K562 (cell line): ENCODE measurements at places on chromosomes 16 and 17.

GRCh38 chr16:1592446-1592845 is 19.4 kb downstream of the IFT140 start:
- no peak for DNase-seq

GRCh38 chr16:87840271-87840978 is 28.9 kb downstream of the SLC7A5 start:
- DNase-seq, result no peak

- DNase-seq, result no peak
Observed at GRCh38 chr17:17848311-17849082, 11.7 kb upstream of the SREBF1 start.

GRCh38 chr17:49624896-49625295 is 49.2 kb downstream of the NXPH3 start:
- no peak for DNase-seq

DNA sequence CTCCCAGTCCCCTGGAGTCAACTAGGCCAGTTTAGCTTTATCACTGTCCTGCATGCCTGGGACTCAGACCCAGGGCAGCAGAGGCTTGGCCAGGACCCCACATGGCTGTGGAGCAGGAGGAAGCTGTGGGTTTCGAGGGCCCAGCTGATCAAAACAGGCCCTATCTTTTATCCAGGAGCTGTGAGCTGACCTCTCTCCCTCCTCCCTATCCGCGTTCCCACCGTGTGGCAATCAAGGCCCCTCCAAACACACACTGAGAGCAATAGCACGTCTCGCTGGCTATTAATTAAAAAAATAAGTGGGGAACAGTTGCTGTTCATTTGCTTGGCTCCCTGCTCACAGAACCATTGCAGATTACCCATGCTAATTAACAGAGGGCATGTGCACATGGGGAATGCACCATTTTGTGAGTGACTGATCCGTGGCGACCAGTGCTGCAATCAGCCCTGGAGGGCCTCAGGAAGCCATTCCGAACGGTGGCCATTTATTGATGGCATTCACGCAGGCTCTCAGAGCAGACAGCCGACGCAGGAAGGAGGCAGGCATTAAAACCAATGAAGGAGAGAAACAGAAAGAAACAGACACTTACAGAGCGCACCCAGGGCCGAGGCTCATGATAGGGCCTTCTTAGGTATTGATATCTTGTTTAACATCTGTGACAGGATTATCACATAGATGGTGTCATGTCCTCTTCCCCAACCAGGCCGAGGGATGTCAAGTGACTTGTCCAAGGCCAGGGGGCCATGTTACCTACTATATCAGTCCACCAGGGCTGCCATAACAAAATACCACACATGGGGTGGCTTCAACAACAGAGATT is 157.1 kb downstream of the KATNIP start:
- DNase-seq, result no peak

DNA sequence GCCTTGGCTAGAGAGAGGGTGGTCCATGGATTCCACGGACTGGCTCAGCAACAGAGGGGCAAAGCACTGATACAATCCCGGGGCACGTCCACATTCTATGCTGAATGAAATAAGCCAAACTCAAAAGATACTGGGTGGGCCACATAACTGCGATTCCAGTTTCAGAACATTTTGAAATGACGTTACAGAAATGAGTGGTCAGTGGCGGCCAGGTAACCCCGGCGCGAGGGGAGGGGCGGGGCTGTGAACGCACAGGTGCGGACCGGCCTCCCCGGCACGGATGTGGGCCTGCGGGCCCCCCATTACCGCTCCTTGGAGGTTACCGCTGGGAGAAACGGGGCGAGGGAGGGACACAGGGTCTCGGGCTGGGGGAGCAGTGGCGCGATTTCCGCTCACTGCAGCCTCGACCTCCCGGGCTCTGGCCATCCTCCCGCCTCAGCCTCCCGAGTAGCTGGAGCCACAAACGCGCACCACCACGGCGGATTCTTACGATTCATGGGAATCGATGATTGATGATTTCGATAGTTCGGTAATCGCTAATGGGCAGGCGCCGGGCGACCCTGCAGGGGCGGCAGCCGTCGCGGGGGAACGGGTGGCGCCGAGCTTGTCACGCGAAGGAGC is 559 bp downstream of the MVD start:
- DNase-seq, result peak; percentile 54

- DNase-seq, result no peak
Observed at GRCh38 chr16:1366060-1366711, 14.5 kb downstream of the GNPTG start.

DNA sequence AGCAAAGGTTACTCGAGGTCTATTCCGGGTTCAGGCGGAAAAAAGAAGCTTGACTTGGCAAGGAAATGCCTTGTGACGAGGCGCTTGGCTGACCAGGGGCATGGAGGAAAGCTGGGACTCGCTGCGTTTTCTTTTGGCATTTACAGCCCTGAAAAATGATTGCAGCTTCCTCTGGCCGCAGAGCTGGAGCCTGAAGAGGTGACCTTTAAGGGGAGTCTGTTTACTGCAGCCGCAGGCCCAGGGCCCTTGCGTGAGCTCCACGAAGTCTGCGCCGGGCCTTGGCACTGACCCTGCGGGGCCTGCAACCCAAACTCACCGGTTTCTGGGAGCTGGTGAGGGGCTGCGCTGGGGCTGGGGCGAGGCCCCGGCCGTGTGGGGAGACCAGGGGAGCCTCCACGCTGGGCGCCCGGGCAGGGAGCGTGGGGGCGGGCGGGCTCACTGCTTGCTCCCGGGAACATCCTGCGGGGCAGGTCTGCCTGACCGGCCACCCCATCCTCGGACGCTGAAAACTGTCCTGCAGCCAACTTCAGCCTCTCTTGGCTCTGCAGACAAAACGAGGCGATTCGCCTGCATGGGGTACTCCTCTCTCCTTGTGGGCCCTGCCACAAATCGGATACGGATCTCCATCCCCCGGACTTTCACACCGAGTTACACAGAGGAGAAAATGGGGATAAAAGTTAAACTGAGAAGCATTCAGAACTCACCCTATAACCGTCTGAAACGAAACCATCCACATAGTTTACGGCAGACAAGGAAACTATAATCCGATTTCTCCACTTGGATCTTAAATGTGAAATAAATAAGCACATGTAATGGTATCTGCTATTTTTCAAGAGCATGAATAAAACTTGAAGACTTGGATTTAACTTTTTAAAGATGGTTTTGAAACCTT is 206.3 kb upstream of the FOXF1 start:
- DNase-seq, result no peak

- no peak for DNase-seq
Observed at GRCh38 chr16:67149276-67150046, 1.3 kb downstream of the B3GNT9 start.

- peak; percentile 73 for DNase-seq
Observed at GRCh38 chr16:22321340-22322001, 24.3 kb downstream of the POLR3E start.

- DNase-seq, result no peak
Observed at GRCh38 chr16:7526736-7527135, 194.1 kb downstream of the RBFOX1 start.

- no peak for DNase-seq
Observed at GRCh38 chr16:49315602-49316001, 34.0 kb upstream of the CBLN1 start.

DNA sequence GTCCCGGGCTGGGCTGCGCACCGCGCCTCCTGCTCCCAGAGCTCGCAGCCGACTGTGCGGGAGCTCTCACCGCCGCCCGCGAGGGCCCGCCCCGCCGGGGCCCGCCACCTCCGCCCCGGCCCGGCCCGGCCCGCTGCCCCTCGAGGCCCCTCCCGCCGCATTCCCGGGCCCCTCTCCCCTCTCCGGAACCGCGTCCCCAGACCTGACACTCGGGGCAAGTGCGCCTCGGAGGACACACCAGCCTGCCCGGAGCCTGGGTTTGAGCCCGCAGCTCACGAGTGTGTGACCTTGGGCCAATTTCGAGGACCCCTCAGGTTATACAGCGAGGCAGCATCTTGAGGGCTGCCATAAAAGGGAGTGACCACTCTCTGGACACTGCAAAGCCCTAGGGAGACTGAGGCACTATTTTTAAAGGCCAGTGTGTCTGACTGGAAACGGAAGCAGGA is 2.0 kb upstream of the GRIN2C start:
- DNase-seq, result peak; percentile 36

GRCh38 chr16:68452176-68452575 is 3.9 kb upstream of the SMPD3 start:
- DNase-seq, result no peak

GRCh38 chr16:74774223-74775139 is at the start of gene FA2H:
TSS of gene FA2H (minus strand) at chr16:74774820. CDS start at chr16:74774755, 65 bp downstream.
- DNase-seq, result peak; percentile 97

DNA sequence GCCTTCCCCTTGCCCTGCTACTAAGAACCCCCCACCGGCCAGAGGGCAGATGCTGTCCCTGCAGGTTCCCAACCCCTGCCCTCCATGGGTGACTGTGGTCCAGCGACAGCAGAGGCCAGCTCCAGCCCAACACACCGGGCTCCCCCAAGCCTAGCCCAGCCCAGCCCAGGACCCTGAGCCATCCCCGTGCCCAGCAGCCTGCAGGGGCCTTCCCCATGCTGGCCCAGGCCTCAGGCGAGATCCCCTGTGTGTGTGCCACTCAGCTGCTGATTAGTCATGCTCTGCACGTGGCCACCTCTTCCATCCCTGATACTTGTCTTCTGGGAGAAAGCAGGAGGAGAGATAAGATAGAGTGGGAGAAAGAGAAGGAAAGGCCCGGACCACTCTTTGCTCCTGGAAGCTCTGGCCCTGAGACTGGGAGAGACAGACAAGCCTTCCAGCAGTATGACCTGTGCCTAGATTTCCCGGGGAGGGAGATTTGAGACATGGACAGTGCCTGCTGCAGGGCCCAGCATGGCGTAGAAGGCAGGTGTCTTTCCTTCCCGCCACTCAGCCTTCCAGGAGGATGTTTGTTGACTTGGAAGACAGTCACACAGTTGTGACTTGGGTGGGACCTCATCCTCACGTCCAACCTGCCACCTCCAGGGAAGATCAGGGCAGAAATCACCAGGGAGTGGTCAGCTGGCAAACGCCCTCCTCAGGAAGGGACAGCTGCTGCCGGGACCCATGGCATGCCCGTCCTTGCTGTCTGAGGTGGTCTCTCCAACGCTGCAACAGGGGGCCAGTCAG is 41.3 kb upstream of the RASD1 start:
- no peak for DNase-seq

DNA sequence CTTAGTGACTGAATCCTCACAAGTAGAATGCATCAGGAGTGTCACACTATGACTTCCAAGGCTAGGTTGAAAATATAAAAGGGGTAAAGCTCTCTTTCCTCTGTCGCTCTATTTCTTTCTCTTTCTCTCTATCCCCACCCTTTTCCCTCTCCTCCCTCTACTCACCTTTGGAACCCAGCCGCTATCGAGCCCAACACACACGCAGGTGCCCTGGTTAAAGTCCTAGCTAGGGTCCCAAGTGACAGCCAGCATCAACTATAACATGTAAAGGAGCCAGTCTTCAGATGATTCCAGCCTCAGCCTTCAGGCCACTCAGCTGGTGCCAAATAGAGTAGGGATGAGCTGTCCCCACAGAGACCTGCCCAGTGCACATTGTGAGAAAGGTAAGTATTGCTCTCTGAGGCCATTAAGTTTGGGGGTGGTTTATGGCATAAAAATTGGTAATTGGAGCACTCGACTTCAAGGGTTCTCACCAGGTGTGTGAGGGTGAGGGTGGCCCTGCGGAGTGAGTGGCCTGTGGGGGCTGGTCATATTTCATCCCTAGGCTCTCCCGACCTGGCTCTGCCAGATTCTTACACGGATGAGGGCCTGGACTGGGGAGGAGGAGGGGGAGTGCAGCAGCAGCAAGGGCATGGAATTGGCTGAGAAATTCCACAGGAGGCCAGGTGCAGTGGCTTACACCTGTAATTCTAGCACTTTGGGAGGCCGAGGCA is 14.9 kb upstream of the C16orf54 start:
- no peak for DNase-seq

GRCh38 chr16:27048316-27048715 is 18.4 kb upstream of the C16orf82 start:
- DNase-seq, result no peak

DNA sequence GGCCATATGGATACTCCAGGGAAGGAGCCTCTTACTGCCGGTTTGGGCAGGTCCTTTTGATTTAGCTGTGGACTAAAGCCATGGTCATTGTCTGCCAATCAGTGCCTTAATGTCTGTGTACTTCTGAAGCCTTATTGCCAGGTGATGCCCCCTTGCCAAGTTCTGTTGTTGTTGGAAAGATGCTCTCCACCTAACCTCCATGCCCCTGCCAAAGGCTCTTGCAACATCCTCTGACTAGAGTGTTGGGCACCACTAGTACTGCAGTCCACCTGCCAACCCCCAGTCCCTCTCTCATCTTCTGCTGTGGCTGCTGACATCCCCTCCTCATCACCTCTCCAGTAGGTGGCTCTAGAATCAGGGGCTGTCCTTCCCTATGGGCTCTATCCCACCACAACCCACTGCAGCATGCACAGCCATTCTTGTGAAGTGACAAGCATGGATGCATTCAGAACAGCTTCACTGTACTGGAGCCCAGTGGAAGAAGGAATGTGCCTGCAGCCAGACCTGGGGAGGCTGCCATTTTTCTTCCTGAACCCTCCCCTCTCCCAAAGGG is 375.3 kb upstream of the CDH5 start:
- no peak for DNase-seq
